Activated CD8-positive, alpha-beta memory T cell treated with anti-CD3 and anti-CD28 coated beads, Interleukin-2, amount 50 U/mL, for 4 hours (primary cell): ENCODE measurements at places on chromosomes 5 and 9.

DNA sequence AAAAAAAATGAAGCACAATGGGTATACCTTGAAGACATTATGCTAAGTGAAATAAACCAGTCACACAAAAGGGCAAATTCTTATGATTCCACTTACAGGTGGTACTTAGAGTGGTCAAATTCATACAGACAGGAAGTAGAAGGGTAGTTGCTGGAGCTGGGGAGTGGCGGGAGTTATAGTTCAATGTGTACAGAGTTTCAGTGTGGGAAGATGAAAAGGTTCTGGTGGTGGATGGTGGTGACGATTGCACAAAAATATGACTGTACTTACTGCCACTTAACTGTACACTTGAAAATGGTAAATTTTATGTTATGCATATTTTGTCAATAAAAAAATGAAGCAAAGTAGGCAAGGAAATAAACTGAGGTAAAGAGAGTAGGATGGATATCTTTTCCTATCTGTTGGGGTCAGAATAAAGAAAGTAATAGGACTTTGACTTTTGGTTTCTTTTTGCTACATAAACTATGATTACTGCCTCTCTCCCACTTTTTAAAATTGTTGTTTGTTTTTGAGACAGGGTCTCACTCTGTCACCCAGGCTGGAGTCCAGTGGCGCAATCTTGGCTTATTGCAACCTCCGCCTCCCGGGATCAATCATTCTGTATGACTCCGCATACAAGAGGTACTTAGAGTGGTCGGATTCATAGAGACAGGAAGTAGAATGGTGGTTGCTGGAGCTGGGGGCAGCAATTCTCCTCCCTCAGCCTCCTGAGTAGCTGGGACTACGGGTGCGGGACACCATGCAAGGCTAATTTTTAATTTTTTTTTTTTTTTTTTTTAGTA, 4.0 kb upstream of the PSAT1 start:
- DNase-seq = no peak

- DNase-seq = no peak
These were observed 27.7 kb downstream of the NR2F1 start for GRCh38 chr5:93610581-93611272.

DNA sequence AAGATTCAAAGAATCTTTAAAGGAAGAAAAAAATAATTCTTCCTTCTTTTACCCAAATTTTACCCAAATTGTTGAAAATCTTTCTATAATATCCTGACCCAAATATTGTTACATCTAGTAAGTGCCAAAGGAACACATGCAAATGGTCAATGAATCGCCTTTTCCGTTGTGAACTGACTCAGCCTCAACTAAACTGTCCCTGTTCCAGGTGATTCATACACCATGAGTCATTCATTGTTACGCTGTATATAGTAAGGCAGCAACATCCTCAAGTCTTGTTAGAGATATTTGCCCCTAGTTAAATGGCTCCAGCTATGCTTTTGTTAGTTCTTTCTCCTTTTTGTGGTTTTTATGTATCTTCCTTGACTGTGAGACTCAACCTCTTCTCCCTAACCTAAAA, 9.7 kb downstream of the PTGER4 start:
- DNase-seq = no peak

GRCh38 chr5:35294976-35295375, 64.7 kb upstream of the PRLR start:
- no peak for DNase-seq

- DNase-seq = peak; percentile 49
These were observed 97.4 kb downstream of the OSTF1 start for GRCh38 chr9:75185585-75186170.

DNA sequence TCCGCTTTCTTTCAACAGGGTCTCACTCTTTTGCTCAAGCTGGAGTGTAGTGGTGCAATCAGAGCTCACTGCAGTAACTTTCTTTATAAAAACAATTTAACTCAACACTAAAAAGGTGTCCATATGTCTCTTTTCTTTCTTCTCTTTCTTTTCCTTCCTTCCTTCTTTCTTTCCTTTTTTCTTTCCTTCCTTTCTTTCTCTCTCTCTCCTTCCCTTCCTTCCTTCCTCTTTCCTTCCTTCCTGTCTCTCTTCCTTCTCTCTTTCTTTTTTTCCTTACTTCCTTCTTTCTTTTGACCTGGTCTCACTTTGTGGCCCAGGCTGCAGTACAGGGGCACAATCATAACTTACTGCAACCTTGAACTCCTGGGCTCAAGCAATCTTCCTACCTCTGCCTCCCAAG, 25.8 kb upstream of the TBC1D2 start:
- DNase-seq = no peak

GRCh38 chr5:17277907-17278306, 60.5 kb downstream of the BASP1 start:
- DNase-seq = no peak

DNA sequence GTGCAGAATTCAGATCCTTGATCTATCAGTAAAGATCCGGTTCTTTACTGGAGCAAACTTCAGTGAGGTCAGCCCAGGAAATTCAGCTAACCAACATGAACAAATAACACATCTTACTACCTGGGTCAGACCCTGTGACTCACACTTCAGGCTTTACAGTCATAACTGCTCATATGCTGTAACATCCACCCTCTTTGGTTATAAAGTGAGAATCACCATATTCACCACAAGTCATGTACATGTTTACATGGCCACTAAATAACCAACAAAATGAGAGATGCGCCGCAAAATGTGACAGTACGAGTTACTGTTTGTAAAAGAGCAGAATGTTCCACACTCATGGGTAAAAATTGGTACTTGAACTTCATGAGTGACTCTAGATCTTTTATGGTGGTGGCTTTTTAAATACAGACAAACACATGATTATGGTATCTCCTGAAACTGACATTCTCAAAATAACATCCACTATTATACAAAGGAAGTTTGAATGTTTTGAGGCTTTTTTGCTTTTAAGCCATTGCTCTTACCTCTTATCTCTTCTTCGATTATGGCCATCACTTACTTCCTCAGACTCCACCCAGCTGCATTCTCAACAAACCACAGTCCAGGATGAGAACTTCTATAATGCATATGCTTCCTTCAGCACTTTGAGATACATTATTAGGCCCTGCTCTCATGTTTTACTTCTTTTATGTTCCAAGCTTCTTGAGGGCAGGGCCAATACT, 516.6 kb downstream of the RAB3C start:
- DNase-seq = peak; percentile 30

DNA sequence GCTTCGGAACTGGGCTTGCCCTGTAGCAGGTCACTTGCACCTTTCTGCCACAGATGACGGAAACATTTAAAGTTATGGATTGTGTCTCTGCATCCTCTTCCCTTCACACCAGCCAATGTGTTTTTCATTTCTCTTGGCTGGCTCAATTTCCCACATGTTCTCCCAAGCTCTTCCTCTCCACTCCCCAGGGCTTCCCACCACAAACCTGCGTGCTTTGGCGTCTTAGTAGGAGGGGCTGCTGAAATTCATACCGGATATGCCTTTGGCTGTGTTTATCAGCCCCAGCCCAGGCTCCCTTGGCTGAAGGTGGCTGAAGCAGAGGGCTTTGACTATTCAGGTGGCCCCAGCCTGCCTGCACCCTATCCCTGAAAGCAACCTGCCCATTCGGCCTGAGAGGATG, 32.1 kb downstream of the ADRB2 start:
- no peak for DNase-seq

DNA sequence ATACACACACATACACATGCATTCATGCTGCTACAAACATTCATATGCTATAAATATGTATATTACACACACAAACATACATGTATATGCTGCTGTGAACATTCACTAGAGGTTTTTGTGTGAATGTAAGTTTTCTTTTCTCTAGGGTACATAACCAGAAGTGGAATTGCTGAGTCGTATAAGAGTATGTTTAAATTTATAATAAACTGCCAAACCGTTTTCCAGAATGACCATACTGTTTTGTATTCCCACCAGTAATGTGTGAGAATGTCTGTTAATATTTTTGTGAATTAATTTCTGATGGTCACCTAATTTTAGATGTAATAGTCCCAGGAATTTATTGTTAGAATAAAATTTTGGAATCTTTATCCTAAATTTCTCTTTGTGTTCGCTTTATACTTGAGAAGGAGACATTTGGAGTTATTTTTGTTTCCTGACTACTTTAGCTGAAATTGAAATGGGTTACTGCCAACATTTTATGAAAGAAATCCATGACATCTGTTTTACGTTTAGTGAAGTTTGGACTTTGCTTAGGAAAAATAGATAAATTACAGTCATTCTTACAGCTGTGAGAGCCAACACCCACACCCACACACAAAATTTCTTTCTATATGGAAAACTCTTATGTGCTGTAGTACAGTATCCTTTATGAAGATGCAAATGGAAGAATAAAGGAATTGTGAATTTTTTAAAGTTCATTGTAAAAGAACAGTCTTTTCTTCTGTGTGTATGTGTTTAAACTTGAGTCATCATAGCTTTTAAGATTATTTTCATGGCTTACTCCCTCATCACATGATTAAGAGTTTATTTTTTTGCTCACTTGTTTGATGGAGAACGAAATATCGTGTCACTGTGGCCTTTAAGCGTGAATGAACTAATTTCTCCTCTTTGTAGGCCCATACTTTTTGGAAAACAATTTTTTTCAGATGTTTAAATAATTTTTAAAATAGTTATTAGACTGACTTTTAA, 24.3 kb downstream of the CENPP start:
- DNase-seq = no peak

DNA sequence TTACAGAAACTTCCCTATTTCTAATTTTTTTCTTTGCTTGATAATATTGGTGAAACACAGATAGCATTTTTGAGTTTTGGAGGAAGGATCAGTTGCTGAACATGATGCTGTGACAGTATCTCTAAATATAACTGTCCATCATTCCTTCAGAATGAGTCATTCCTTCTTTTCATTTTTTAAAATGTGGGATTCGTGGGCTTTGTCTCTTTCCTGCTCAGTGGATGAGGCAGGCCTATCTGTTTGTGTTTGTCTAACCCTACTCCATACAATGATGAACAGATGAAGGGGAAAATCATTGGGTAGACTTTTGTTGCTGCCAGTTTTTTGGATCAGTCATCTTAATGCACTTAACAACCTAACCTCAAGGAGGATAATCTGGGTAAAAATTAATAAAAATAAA, 15.7 kb upstream of the OR13C8 start:
- DNase-seq = no peak

DNA sequence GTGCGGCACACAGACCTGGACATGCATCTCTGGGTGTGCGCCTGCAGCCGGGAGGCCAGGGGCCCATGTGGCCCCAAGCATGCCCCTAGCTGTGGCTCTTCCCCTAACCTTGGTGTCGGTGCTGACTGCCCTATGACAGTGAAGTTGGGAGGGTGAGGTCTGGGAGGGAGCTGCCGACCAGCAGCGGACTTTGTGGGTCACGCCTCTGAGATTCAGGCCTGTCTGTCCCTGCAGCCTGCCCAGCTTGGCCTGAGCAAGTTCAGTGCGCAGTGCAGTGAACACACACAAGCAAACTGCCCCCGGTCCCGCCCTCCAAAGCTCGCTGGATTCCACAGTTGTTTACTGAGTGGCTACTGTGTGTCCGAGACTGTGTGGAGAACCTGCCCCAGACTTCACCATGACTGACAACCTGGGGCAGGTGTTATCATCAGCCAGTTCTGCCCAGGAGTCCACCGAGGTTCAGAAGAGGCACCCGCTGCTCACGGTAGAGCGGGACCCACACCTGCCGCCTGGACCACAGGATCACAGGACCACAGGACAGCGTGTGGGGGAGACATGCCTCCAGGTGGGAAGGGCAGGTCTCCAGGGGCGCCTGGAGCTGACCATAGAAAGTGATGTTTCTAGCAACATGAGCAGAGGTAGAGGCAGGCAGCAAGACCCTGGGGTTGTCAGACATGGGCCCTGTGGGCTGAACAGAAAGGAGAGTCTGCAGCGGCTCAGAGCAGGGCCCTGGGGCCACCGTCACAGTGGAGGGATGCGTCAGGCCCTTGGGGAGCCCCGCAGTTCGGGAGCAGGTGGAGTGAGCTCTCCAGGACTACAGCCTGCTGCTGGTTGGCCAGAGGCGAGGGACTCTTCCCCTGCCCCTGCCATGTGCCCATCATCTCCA, 105.1 kb downstream of the PHF2 start:
- DNase-seq = peak; percentile 11

DNA sequence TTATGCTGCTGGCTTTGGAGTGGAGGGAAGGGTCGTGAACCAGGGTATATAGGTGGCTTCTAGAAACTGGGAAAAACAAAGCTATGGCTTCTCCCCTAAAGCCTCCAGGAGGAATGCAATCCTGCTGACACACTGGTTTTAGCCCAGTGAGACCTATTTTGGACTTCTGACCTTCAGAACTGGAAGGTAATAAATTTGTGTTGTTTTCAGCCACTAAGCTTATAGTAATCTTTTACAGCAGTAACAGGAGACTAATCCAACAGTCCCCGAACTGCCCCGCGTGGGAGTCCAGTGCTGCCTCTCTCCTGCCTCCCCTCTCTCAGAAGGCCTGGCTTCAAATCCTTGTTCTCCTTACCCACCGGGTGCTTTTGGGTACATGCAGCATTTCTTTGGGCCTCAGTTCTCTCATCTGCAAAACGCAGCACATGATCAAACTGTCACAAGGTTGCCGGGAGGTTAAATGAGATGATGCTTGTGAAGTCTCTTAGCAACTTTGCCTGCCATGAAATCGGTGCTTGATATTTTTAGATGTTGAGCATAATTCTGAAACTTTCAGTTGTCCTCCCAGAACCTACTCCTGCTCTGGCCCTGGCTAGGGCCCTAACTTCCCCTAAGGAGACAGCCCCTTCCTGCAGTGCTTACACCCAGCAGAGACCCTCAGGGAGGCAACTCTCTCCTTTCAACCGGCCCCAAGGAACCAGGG, 127.3 kb upstream of the BOD1 start:
- no peak for DNase-seq

DNA sequence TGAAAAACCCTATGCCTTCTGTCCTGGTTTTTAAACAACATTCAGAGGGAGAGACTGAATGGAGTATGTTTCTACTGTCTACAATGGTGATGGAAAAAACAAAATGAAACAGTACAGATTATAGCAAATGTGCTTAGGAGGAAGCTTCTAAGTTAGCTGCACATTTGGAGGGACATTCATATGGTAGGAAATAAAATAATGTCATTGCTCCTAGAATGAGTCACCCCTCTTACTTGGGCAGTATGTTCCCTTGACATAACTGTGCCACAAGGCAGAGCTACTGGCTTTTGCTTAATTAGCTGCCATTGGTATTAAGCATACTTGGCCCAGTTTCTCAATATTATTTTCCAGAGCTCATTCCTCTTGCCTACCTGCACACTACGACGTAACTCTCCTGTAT, 128.9 kb downstream of the GDNF start:
- DNase-seq = no peak

DNA sequence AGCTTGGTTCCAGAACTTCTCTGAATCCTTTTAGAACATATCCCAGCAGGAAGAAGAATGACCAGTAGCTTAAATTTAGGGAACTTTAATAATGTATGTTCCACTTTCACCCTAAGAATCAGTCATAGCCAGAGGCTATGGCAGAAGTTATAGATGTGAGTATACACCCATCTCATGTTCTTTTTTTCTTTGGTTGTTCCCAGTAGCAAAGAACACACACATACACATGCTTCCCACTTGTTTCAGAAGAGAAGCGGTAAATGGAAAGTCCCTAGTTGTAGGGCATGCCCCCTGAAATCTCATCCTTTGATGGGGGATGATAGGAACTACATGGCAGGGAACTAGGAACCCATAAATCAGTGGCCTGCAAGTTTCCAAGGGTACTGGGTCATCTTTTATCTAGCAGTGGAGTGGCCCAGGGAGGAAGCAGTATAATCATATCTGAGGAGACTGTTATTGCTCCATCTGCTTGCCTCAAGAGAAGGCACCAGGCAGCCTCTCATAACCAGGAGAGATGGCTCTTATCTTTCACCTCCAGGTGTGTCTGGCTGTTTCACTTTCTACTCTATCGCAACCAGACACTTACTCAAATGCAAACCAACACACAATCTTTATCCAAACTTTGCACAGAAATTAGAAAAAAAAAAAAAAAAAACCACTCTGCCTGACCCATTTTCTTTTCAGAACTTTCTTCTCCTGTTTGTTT, 109.5 kb downstream of the SNCAIP start:
- DNase-seq = no peak
